Renal pelvis (tissue), 12 donors: ENCODE measurements at places on chromosomes 7 and 10.
A peak's percentile ranks its signal among the peaks of the same experiment; 100 is the strongest.

- DNase-seq, result no peak
Measured at GRCh38 chr7:111958431-111958830, 247.8 kb downstream of the DOCK4 start.

DNA sequence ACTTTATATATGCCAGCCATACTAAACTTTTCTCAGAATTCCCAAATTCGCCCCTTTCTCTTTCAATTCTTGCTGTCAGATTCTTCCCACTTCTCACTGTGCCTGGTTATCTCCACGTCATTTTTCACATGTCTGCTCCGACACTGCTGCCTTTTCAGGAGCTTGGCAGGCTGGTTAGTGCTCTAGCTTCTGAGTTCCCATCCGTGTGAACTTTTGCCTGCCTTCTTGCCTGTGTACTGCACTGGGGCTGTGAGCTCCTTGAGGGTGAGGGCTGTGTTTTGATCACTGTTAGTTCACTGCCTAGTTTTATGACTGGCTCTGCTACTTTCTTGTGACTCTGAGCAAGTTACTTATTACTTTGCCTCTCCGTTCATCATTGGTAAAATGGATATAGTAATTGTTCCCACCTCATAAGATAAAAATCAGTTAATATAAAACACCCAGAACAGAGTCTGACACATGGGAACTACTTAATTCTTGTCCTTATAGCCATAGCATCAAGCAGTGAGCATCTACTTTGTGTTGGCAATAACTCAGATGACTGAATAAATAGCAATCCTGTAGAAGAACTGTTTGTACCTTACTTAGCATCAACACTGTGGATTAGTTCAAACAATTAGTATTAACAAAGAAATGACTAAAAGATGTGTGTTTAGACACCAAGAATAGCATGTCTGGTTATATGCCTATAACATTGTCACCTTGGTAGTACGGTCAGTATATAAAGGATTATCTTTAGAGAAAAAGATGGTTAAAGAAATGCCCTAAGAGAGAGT lies 5.5 kb downstream of the GSTO1 start:
- DNase-seq, result no peak

DNA sequence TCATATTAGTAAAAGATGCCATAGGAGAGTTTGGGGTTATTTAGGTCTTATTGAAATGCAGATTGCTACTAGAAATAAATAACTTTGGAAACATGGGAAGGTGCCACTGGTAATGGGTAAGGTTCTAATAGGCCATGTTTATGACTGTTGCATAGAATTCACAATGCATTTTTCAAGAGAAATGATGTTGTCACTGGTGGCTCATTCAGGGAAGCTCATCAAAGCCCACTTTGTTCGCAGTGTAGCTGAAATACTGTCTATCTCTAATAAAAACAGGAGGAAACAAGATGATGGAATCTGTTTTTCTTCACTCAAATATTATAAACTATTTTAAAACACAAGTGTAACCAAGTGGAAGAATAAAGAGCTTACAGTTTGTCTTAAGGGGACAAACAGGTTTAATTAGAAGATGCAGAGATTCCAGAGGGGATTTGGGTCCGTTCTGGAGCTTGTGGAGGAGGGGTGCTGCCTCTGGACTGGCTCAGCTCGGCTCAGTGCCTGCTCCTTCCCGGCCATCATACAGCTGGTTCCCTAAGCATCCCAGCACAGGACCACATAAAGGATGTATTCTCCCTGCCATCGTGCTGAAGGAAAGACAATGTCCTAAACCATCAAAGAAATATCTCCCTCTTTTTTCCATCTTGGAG lies 20.4 kb downstream of the OPALIN start:
- DNase-seq, result no peak

DNA sequence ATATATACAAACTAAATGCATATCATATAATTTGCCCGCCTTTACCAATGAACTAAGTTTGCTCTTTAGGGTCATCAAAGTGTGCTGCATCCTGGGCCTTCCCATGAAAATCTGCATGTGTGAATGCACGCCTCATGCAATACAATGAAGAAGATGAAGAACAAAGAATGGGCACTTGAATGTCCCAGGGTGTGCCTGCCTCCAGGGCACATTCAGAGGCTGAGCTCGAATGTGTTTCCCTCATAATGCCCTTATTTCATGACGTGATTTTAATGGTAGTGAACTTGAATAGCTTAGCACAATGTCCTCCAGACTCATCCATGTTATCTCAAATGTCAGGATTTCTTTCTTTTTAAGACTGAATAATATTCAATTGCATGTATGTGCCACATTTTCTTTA lies 824.9 kb downstream of the TNS3 start:
- DNase-seq, result no peak

- DNase-seq, result no peak
Measured at GRCh38 chr7:47992446-47992845, 13.0 kb upstream of the HUS1 start.

- peak; percentile 44 for DNase-seq
Measured at GRCh38 chr7:24812305-24812945, 55.2 kb upstream of the GSDME start.

- DNase-seq, result no peak
Measured at GRCh38 chr10:129033790-129034272, 433.2 kb upstream of the MGMT start.
